Iris pigment epithelial cell (primary cell): ENCODE measurements at places on chromosomes 7 and 10.

DNA sequence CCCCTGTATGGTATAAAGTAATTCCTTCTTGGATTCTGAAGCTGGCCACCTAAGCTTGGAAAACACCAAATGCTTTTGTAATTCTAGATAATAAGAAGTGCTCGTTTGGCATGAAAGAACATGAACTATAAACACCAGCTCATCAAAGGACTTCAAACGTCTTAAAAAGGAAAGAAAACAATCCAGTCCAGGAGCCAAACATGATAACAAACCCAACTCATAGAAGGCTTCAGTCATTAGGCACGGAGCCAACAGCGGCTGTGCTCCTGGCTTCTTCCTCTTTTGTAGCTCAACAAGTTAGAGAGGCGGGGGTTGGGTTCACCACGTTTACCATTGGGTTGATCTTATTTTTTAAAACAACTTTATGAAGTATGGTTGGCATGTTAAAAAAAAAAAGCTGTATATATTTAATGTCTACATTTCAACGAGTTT is 56.4 kb upstream of the ECHDC3 start:
- peak; percentile 36 for DNase-seq

GRCh38 chr10:23110722-23111516 is 15.5 kb downstream of the MSRB2 start:
- DNase-seq: no peak

- no peak for DNase-seq
Measured at GRCh38 chr7:90660100-90660499, 64.0 kb downstream of the CDK14 start.

GRCh38 chr10:122853665-122854313 is 8.1 kb upstream of the CUZD1 start:
- DNase-seq: peak; percentile 54

- no peak for DNase-seq
Measured at GRCh38 chr10:78335371-78335690, 301.7 kb downstream of the RPS24 start.

GRCh38 chr10:87952612-87953011 is 89.2 kb downstream of the PTEN start:
- no peak for DNase-seq

DNA sequence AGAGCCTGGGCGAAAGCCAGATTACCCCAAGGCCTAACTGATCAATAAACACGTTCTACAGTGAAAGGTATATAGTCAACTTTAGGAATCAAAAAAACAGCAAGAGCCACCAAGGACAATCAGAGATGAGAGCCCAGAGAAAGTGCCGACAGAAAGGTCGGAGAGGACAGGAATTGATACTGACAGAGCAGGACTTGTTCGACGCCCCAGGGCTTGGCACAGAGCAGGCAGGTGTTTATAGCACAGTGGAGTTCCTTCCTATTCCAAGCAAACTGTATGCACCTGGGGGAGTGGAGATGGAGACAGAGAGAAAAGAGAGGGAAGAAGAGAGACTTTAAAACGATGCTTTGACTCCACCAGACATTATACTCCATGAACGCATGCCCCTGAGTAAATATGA is 39.5 kb downstream of the PPP1R3C start:
- DNase-seq: no peak

DNA sequence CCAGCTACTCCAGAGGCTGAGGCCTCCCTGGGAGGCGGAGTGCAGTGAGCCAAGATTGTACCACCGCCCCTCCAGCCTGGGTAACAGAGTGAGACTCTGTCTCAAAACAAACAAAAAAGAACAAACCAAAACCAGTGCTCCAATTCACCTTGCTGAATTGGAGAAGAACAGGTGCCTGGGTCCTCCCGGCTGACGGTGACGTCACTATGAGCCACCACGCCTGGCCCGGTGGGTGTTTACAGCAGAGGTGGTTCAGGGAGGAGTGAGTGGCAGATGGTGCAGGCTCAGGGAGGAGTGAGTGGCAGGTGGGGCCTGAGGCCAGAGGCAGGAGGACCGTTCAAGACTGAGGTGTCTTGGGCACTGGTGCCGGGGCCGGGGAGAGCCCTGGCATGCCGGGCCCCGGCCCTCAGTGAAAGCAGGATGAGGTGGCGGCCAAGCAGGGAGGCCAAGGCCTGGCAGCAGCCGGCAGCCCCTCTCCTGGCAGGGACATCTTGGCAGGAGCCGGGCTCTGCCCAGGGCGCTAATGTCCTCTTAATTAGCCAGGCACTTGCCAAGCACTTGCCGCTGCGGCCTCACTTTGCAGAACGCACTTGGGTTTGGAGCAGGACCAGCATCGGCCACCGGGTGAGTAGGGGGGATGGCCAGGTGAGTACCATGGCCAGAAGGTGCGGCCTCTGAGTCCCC is 162.8 kb upstream of the TNRC18 start:
- DNase-seq: no peak

GRCh38 chr10:78905957-78906308 is 162.8 kb upstream of the ZMIZ1 start:
- DNase-seq: no peak

DNA sequence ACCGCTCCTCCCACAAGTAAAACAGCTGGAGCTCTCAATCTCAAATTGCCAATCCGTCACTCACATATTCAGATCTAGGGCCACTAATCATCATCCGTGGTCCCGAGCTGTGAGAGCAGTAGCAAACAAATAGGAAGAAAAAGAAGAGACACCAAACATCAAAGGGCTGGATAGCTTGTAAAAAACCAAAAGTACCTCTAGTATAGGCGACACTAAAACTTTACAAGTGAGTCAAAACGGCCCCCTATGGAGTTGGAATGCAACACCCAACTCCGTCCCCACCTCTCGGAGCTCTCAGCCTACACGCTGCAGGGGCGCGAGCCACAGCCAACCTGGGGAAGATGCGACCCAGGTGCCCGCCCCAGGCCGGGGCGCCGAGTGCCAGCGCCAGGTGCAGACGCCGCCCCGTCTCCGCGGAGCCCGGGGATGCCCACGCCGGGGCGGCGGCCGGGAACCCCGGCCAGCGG is 581 bp downstream of the FAM3C start:
- DNase-seq: peak; percentile 27

GRCh38 chr7:155280446-155281397 is 17.0 kb upstream of the INSIG1 start:
- DNase-seq: no peak

DNA sequence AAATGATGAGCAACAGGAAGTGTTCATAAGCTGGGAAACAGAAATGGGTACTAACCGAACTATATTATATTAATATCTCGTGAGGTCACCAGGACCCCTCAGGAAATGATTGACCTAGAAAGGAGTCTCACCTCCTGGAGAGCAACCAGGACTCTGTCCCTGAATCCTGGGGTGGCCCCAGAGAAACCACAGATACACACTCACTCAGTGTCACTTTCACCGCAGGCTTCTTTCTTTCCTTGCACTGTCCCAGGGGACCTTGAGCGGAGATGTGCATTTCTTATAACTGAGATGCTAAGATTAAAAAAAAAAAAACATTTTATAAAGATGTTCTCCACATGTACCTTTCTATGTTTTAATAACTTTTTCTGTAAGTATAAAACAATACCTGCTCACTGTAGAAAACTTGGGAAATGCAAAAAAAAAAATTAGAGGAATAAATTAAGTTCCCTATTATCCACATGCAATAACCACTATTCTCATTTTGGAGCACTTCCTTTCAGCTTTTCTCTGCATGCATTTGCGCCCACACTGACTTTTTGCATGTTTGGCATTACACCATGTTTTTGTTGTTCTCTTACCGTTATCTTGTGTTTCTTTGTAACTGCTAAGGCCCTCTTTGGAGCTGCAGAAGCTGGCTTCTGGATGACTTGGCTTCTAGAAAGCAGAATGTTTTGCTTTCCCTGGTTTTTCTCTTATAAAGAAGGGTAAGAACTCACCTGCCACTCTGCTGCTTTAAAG is 15.0 kb downstream of the NOD1 start:
- DNase-seq: no peak

DNA sequence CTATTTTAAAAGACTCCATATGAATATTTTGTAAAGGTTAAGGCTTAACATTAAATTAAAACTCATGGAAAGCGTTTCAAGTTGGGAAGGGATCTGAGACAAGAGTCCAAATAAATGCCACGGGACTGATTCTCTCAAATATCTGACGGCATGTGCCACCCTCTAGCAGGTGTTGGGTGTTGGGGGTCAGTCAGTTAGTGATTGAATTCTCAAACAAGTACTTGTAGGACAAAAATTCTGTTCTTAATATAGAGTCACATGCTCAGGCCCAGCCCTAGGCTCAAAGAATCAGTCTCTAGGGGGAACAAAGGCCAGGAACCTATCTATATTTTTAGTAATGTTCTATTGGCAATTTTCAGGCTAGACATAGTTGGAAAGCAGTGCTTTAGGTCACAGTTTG is 39.1 kb downstream of the SGCE start:
- no peak for DNase-seq

- DNase-seq: no peak
Measured at GRCh38 chr7:7201578-7202374, 19.4 kb downstream of the C1GALT1 start.

- peak; percentile 67 for DNase-seq
Measured at GRCh38 chr10:114624951-114625780, 32.9 kb downstream of the ABLIM1 start.

- DNase-seq: no peak
Measured at GRCh38 chr7:745431-746154, 18.5 kb upstream of the PRKAR1B start.

GRCh38 chr10:19461588-19461987 is 354.6 kb upstream of the PLXDC2 start:
- DNase-seq: no peak

DNA sequence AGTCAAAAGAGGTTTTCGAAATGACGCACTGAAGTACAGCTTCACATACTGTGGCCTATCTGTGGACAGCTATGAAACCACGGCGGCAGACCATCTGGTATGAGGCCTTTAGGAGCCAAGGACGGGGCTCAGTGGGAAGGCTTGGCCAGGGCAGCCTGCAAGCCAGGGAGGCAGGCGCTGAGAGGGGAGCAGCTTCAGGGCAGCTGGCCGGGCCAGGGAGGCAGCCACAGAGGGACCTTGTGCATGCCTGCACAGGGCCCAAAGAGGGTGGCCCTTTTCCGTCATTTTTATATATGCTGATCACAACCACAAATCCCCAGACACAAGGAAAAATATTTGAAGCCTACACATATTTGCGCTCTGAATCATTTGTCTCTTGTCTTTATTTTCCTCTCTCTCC is 13.5 kb downstream of the CALD1 start:
- DNase-seq: peak; percentile 52

- no peak for DNase-seq
Measured at GRCh38 chr7:141431140-141431479, 120.1 kb upstream of the AGK start.

DNA sequence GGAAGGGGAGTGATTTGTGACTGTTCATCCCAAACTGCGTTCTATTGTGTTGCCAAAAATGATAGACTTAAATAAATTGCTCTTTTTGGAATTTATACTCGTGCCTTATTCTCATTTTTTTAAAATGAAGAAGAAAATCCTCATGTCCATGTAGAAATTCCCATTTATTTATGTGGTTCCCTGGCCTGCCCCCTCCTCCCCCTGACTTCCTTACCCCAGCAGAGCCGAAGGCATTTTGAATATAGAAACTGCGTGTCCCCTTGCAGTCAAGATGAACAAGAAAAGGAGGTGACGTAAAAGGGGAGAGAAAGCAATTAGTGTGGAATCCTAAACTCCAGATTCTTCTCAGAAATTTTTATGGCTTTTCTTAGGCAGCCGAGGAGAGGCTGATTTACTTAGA is 126.1 kb downstream of the FAM204A start:
- DNase-seq: no peak

GRCh38 chr7:103704701-103705100 is 258.7 kb upstream of the SLC26A5 start:
- no peak for DNase-seq

DNA sequence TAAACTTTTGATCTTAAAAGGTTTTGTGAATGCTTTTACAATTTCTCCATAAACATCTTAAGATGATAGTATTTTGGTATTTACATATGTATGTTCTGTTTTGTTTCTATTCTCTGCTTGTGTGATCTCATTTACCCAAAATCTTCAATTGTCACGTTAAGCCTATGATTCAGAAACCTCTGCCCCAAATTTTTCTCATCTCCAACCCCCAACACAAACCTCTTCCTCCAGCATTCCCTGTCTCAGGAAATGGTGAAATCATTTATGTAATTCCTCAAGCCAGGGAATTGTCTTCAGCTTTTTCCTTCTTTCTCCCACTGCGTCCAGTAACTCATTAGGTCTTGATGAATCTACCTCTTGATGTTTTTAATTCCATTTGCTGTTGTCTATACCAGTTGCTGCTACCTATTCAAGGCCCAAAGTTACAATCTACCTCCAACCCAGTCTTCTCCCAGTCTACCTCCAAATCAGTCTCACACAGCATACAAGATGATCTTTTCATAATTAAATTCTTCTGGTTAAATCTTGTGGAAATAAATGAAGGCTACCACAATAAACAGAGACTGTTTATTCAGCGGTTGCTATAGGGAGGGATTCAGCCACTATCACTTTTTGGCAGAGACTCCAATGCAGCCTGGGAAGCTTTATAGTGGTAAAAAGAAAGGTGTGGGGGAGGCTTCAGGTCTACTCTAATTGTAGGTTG is 5.8 kb downstream of the CFAP69 start:
- peak; percentile 32 for DNase-seq

DNA sequence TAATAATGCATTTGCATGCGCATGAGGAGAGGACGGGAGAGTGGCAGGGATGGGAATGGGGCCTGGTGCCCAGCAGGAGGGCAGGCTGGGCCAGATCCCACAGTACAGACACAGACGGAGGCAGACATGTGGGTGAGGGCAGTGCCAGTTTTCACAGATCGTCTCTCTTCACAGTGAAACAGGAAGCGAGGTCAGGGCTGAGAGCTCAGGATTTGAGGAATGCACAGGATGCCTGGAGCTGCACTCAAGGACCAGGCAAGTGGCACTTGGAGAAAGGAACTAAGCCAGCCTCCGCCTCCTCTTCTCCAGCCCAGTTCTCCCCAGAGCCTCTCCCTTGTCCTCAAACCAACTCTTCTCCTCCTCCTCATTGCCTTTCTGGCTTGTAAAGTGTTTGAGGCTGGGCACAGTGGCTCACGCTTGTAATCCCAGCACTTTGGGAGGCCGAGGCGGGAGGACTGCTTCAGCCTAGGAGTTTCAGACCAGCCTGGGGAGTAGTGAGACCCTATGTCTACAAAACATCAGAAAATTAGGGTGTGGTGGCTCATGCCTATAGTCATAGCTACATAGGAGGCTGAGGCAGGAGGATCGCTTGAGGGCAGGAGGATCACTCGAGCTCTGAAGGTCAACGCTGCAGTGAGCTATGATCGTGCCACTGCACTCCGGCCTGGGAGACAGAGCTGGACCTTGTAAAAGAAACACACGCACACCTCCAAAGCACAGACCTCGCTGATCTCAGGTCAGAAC is 115.2 kb downstream of the HIP1 start:
- no peak for DNase-seq

DNA sequence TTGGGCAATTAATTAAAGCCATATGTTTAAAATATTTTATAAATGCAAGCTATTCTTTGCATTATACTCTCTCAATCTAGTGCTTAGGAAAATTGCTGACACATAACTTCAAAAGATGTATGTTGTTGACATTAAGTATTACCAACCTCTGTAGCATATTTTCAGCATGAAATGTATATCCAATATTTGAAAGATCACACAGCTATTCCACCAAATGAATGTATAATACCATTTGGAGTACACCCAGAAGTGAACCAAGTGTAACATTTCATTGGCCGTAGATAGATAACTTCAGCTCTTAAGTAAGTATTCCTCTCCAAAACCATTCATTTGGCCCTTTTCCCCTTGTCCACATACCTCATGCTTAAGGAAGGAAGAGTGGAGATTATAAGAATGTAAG is 104.6 kb downstream of the HECTD2 start:
- peak; percentile 24 for DNase-seq
